ENCODE measurements at places on chromosomes 11 and 22. TPM values are rescaled to one million over a fixed set of nuclear protein-coding genes. Genes with fewer than 3 reads are reported as not detected.

TRIM49 gene
- 0.53 TPM for polyA plus RNA-seq

PAX6 gene
- 3.1 TPM for polyA plus RNA-seq

GRCh38 chr11:127873478-127873877 is 713.9 kb downstream of the ETS1 start:
- DNase-seq = no peak

GRCh38 chr11:125084761-125085231 is 21.7 kb downstream of the SLC37A2 start:
- DNase-seq = no peak

DNA sequence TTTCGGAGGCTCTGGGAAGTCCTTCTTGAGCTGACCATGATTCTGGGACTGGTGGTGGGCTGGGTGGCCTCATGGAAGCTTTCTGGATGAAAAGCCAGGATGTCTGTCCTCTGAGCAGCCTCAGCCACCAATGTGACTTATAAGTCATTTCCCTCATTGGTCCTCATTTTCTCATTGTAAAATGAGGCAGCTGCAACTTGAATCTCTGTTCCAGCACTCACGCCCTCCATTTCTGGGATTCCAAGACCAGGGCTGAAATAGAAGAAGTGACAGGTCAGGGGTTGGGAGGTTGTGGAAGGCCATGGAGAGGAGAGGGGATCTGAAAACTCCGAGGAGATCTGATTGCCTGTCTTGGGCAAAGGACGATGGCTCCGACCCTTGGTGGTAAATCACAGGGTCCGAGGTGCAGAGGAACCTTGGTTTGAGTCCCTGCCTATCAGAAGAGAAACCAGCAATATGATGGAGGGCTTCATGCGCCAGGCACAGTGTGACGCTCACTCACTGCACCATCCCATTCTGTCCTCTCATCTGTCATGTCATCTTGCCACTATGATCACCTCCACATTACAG is 38.3 kb downstream of the TSPAN18 start:
- no peak for DNase-seq

DNA sequence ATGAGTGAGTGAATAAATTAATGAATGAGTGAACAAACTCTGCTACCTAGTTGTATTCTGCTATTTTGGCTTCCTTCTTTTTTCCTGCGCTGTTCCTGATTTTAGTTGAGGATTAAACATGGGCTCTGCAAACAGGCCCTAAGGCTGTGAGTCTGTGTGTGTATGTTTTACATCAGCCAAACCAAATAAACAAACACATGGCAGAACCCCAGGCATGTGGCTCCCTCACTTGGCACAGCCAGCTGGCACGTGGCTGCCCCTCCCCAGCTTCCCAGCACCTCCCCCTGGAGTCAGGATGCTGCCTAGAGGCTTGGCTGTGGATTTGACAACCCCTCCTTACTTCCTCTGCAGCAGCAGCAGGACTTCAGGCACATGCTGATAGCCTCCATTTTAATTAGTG is 593.2 kb downstream of the INSC start:
- DNase-seq = peak; percentile 40

DNA sequence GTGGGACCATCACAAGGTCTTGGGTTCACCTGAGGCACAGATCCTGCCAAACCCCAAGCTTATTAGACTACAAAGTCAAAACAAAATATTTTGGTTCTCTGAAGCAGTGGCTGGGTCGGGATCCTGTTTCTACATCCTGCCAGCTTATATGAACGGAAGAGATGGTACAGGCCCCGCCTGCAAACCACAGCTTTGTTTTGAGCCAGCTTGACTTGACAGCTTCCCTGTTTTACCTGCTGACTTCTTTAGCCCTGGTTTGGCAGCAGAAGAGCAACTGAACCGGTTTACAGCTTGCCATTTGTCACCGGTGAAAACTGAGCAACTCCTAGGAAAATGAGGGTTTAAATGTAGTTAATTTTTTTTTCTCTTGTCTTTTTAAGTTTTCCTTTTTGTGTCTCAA is 11.4 kb downstream of the PACS1 start:
- peak; percentile 51 for DNase-seq
